ENCODE measurements at places on chromosomes 5 and 9.

- DNase-seq: no peak
Measured at GRCh38 chr9:97791542-97791941, 61.5 kb upstream of the FOXE1 start.

GRCh38 chr5:167530548-167530947, 760.9 kb upstream of the WWC1 start:
- no peak for DNase-seq

DNA sequence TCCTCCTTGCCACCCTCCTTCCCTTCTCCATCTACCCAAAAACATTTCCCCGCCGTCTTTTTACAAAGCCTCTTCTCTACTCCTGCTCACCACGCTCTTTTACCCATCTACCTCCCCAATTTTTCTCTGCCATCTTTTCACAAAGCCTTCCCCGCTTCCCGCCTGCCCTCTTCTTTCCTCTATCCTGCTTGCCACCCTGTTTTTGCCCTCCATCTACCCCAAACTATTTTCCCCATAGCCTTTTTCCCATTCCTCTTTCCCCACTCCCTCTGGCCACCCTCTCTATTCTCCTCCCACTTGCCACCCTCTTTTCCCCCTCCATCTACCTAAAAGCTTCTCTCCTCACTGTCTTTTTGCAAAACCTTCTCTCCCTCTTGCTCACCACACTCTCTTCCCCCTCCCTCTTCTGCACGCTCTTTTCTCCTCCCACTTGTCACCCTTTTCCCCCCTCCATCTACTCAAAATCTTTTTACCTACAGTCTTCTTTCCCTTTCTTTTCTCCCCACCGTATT, 19.4 kb upstream of the TRIM52 start:
- no peak for DNase-seq

DNA sequence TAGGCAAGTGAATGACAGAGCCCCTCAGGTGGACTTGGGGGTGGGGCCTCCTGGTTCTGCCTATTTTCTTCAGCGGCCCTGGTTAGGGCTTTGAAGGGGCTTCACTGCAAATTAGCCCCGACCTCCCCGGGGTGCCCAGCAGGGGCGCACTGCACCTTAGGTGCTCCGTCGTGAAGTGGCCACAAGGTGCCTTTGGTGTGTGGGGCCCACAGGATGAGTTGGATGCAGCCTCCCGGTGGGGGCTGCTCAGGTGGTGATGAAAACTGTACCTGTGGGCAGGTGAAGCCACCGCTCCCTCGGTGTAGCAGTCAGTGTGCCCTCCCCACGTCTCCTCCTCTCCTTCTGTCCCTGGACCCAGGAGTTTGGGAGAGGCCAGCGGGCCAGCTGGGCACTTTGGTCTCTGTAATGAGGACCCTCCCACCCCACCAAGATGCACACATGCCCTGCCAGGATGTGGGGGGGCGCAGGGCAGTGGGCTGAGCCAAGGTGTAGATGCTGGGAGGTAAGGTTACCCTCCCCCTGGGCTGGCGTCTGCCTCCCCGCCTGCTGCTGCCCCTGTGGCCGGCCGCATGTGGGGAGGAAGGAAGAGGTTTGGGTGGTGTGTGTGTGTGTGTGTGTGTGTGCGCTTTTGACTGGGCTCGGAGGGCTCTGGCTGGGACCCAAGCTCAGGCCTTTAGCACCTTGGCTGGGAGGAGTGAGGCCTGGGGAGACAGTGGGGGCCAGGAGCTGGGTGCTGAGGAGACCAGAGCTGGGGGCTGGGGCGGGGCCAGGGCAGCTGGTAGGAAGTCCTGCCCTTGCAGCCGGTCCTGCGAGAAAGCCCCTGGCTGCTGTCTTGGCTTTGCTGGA, 55.6 kb downstream of the RXRA start:
- peak; percentile 49 for DNase-seq

- no peak for DNase-seq
Measured at GRCh38 chr9:112112941-112113681, 62.0 kb downstream of the SUSD1 start.

DNA sequence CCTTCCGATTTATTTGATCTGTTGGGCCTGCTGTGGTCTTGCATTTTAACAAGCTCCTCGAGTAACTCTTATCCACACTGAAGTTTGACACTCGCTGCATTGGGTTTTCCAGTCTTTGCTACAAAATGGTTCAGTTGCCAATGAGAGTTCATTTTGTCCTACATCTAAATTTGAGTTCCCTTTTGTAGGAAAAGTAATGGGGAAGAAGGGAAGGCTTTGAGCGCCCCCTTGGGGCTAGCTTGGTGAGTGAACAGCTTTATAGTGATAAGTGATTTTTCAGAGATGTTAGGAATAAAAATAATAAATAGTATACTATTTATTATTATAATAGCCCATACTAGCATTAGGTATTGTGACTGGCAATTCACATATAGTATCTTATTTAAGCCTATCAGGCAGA, 89.9 kb upstream of the GNAQ start:
- DNase-seq: no peak

DNA sequence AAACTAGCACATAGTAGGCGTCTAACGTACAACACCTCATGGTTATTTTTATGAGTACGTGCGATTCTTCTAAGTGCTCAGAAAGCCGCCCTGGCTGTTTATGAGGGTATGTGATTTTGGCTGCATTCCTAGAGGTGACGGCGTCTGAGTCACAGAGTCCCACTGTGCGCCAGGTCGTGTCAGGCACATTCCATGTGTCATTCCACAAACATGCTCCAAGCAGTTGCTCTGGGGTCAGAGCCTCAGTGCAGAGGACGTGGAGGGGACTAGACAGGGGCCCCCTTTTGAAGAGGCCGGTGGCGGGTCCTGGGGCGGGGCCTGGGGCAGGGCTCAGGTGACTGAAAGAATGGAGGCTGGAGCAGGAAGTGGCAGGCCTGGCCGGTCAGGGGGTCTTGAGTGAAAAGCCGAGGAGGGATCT, 51.9 kb downstream of the NEK6 start:
- DNase-seq: no peak

DNA sequence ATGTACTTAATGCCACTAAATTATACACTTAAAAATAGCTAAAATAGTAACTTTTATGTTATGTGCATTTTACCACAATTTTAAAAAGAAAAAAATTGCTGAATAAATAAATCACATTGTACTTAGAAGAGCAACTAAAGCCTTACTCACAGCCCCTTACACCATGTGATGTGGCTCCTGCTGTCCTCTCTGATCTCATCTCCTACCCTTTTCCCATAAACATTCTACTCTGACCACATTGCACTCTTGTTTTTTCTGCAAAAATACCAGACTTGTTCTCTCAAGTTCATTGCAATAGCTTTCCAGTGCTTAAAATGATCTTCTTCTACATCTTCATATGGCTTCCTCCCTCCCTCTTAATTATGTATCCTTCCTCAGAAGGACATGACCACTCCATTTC, 268.4 kb downstream of the ELAVL2 start:
- DNase-seq: no peak

GRCh38 chr9:109535365-109535764, 37.3 kb upstream of the PTPN3 start:
- DNase-seq: no peak

GRCh38 chr5:76038212-76038611, 45.0 kb upstream of the SV2C start:
- no peak for DNase-seq

DNA sequence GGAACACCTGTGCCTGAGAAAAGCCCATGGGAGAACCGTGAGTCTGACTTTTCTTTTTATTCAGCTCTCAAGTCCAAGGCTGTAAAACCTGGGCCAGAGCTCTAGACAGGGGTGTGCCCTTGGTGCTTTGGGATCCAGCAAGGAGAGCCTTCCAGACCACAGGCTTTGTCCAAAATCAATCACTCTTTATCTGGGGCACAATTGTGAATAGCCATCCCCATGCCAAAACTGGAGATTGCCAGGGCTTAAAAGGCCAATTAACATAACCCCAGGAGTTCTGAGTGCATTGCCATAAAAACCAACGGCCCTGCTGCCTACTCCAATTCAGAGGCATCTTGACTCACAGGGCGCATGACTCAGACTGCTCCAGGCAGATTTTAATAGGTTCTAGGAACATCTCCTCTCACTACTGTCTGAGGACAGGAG, 391.8 kb downstream of the ARHGEF28 start:
- DNase-seq: no peak

GRCh38 chr9:98583417-98583816, 125.3 kb downstream of the GABBR2 start:
- DNase-seq: no peak

DNA sequence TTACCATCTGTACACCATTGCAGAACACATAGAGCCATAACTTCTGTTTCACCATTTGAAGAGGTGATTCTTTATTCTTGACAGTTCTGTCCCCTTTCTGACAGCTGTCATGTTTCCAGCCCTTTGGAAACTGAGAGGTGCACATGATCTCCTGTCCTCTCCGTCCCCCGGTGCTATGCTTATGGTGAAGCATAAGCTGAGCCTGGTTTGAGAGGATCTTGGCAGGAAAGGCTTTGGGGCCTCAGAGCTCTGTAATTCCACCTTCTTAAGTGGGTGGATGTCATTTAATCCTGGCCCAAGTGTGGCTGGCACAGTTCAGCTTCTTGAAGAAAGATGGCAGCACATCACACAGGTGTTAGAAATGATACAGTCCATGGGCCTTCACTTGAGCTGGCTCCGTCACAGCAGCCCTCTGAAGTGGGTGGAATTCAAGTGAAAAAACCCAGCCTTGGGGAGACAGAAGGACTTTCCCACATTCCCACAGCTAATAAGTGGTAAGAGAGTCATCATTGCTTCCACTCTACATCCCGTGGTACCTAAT, 30.7 kb upstream of the GRPEL2 start:
- DNase-seq: no peak

- no peak for DNase-seq
Measured at GRCh38 chr5:88143693-88144218, 124.9 kb downstream of the TMEM161B start.

DNA sequence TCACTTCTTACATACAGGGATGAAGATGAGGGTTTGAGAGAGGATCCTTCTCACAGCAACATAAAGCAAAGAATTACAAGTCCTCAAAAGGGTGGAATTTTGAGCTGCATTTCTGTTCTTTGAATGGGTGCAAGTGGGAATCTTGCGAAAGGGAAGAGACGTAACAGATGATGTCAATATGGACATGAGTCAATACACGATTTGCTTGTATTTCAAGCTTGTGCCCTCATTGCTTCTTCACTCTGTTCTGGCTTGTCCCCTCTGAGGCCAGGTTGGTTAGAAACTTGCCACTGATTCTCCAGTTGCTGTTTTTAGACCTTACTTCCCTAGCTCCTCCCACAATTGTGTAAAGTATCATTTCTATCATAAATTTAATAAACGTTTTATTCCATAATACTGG, 104.8 kb upstream of the CLINT1 start:
- no peak for DNase-seq

DNA sequence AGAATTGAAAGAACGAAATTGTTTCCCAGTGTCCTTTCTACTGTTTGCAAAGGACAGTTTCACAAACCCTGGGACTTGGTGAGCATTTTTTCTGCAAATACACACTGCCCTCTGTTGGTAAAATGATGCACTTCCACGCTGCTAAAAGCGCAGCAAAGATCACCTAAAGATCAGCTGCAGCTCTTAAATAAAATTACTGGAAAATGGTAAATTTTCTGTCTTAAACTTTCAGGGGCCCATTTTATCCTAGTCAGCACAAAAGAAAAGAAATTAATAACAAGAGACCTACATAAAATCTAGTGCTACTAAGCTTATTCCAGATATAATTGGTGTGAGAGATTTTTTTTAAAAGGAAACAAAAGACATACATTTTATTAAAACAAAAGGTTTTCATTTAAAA, 566.0 kb downstream of the CAAP1 start:
- peak; percentile 1 for DNase-seq

- DNase-seq: no peak
Measured at GRCh38 chr5:128671943-128672342, 133.9 kb upstream of the FBN2 start.

GRCh38 chr5:90421136-90421535, 11.6 kb upstream of the CETN3 start:
- no peak for DNase-seq

GRCh38 chr5:56913766-56914165, 4.4 kb downstream of the SETD9 start:
- DNase-seq: no peak

DNA sequence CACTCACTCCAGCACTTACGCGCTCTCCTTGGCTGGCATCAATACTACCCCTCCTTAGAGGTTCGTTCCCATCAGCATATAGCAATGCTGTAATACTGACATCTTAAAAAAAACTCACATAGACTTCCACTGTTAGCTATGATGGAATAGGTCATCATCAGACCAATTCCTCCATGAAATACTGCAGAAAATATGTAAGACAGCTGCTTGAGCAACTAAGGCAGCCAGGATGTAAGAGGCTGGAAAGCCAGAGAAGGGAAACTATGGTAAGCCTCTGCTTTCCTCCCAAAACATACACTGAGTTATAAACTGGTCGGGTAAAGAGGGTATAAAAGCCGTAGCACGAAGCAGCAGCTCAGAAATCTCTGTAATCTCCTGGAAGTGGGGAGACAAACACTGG, 33.5 kb downstream of the AUH start:
- no peak for DNase-seq

DNA sequence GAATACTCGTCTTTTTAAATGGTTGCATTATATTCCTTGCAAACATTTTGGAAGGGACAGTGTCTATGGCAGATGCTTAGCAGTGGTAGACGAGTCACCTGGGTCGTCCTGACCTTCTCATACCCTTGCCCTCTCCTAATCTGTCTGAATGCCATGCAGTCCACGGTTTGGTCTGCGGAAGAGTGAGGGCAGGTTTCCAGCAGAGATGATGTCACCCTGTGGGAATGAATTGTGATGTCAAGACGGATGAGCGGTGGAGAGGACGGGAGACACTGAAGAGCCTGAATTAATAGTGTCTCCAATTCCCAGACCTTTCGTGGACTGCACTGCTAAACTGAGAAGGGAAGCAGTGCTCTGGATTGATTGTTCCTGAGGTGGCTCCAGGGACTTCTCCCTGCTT, 329.0 kb upstream of the PANK3 start:
- no peak for DNase-seq

DNA sequence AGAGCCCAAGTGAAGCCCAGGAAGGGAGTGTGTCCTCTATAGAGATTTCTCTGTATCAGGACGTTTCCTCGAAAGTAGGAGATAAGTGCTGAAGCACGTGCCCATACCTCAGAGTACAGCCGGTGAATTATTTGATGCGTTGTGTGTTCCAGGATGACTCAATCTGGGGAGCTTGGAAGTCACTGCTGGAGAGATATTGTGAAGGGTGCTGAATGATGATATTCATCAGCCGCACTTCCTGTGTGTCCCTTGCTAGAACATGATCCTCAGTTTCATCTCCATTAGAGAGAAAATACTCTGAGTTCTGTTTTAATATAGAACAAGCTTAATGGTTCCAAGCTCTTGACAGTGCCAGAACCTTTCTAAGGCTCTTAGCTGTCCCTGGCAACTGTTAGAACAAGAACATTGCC, 402.3 kb upstream of the ADAMTSL1 start:
- no peak for DNase-seq

- DNase-seq: no peak
Measured at GRCh38 chr5:74636149-74636548, 4.4 kb downstream of the ENC1 start.

DNA sequence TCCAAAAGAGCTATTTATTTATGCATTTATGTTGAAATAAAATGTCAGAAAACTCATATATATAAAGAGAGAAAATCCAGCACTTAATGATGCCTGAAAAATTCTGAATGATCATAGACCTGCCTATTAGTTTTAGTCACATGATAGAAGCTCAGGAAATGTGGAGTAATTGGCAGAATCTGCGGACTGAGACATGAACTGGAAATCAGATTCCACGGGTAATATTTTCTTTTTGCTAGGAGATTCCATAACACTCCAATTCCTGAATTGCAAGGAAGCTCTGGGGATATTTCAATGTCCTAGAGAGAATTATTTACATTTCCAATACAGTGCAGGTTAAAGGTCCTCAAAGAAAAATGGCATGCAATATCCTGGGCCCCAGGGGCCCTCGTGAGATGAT, 778.8 kb downstream of the SEMA5A start:
- DNase-seq: no peak

GRCh38 chr5:127089191-127089590, 15.9 kb upstream of the C5orf63 start:
- DNase-seq: no peak

All from stimulated activated naive CD8-positive, alpha-beta T cell treated with anti-CD3 and anti-CD28 coated beads, Interleukin-15, amount 100 ng/mL, for 72 hours (primary cell).